ENCODE measurements at places on chromosomes 1 and 21. TPM values are rescaled to one million over a fixed set of nuclear protein-coding genes. Genes with fewer than 3 reads are reported as not detected.

Gene FCRL2
- total RNA-seq: not detected

Gene S100A14
- not detected for total RNA-seq

Gene CELSR2
- total RNA-seq: 3.6 TPM

Gene GPR3
- 0.36 TPM for total RNA-seq

DNA sequence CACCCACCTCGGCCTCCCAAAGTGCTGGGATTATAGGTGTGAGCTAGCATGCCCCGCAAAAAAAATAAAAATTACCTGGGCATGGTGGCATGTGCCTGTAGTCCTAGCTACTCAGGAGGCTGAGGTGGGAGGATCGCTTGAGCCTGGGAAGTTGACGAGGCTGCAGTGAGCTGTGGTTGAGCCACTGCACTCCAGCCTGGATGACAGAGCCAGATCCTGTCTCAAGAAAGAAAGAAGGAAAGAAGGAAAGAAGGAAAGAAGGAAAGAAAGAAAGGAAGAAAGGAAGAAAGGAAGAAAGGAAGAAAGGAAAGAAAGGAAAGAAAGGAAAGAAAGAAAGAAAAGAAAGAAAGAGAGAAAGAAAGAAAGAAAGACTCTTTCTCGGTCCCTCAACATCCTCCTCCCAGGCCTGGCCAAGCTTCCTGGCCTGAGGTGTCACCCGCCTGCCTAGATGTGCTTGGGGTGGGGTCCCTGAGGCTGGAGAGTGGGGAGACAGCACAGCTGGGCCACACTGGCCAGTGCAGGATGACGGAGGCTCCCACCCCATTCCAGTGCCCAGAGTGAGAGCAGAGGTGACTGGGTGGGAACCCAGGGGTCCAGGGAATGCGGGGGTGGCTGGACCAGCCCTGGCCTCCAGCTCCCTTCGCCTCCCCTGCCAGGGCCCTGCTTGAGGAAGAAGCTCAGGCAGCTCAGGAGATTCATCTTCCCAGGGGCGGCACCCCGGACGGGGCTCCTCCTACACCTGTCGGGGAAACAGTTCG lies 10.2 kb upstream of the GNB1 start:
- no peak overlapping the region for H3K4me3 ChIP-seq
- H3K36me3 ChIP-seq: no peaks in the 10 kb centered on the region
- H3K27ac ChIP-seq: no peak overlapping the region
- no peaks in the 10 kb centered on the region for H3K4me1 ChIP-seq

- DNase-seq: no peak
- H3K4me1 ChIP-seq: no peaks in the 10 kb centered on the region
- no peak overlapping the region for H3K4me3 ChIP-seq
- no peaks in the 10 kb centered on the region for H3K36me3 ChIP-seq
- no peak overlapping the region for H3K27ac ChIP-seq
- H3K27me3 ChIP-seq: no peaks in the 10 kb centered on the region
Observed at GRCh38 chr1:203361945-203362719, 11.2 kb upstream of the FMOD start.

- no peaks in the 10 kb centered on the region for H3K36me3 ChIP-seq
- H3K4me3 ChIP-seq: no peak overlapping the region
- no peaks in the 10 kb centered on the region for H3K4me1 ChIP-seq
- H3K27ac ChIP-seq: no peak overlapping the region
Observed at GRCh38 chr1:37255136-37255795, 219.1 kb upstream of the ZC3H12A start.

DNA sequence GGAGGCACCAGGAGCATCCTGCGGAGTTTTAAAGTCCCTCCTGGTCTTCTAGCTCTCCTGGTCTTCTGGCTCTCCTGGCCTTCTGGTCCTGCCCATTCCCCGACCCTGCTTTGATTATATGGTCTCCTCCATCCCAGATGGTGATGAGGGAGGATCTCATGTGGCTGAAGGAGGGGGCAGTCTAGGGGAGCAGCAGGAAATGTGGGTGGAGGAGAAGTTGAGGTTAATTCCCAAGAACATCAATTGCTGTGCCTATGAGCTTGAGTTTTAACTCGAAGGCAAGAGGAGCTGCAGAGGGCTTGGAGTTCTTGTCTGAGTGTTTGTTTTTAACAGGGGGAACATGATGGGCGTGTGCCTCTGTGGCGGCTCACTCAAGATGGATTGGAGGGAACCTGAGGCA lies 408.8 kb downstream of the MATN1 start:
- no peak overlapping the region for H3K4me3 ChIP-seq
- no peaks in the 10 kb centered on the region for H3K4me1 ChIP-seq
- H3K36me3 ChIP-seq: no peaks in the 10 kb centered on the region
- no peaks in the 10 kb centered on the region for H3K27me3 ChIP-seq
- DNase-seq: no peak

- H3K36me3 ChIP-seq: no peaks in the 10 kb centered on the region
- DNase-seq: no peak
- H3K27me3 ChIP-seq: no peaks in the 10 kb centered on the region
- H3K4me3 ChIP-seq: no peak overlapping the region
- no peaks in the 10 kb centered on the region for H3K4me1 ChIP-seq
- H3K27ac ChIP-seq: no peak overlapping the region
Observed at GRCh38 chr1:176512966-176513365, 50.0 kb downstream of the PAPPA2 start.

- H3K36me3 ChIP-seq: no peaks in the 10 kb centered on the region
- no peak overlapping the region for H3K4me3 ChIP-seq
- H3K27me3 ChIP-seq: no peaks in the 10 kb centered on the region
- DNase-seq: peak; percentile 70
- no peak overlapping the region for H3K27ac ChIP-seq
Observed at GRCh38 chr1:160681066-160681890, 30.3 kb downstream of the CD48 start.

- peak overlapping the region; percentile 99 for H3K27ac ChIP-seq
- no peaks in the 10 kb centered on the region for H3K27me3 ChIP-seq
- H3K36me3 ChIP-seq: peaks cover 74% of the 10 kb centered on the region
Observed at GRCh38 chr1:33331444-33332356, 10.8 kb upstream of the A3GALT2 start.

GRCh38 chr1:222634180-222635013 lies 16.5 kb downstream of the MIA3 start:
- no peaks in the 10 kb centered on the region for H3K27me3 ChIP-seq
- no peaks in the 10 kb centered on the region for H3K4me1 ChIP-seq
- no peak overlapping the region for H3K4me3 ChIP-seq
- DNase-seq: peak; percentile 74
- peak overlapping the region; percentile 2 for H3K27ac ChIP-seq

GRCh38 chr1:212650228-212650627 lies 41.7 kb downstream of the ATF3 start:
- DNase-seq: no peak
- H3K4me3 ChIP-seq: no peak overlapping the region
- H3K27ac ChIP-seq: no peak overlapping the region

DNA sequence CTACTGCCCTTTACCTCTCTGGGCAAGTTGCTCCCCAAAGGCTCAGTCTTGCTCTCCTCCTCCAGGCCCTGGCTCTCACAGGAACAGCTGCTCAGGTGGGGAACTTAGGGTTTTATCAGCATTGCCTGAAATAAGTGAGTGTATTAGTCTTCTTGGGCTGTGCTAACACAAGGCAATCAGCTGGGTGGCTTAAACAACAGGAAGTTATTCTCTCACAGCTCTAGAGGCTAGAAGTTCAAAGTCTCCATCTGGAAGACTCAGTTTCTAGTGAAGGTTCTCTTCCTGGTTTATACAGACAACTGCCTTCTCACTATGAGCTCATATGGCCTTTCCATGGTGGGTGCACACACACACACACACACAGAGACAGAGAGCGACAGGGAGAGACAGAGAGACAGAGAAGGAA lies 2.8 kb upstream of the CD1C start:
- no peaks in the 10 kb centered on the region for H3K36me3 ChIP-seq
- DNase-seq: no peak
- no peak overlapping the region for H3K27ac ChIP-seq
- no peaks in the 10 kb centered on the region for H3K27me3 ChIP-seq
- H3K4me3 ChIP-seq: no peak overlapping the region

DNA sequence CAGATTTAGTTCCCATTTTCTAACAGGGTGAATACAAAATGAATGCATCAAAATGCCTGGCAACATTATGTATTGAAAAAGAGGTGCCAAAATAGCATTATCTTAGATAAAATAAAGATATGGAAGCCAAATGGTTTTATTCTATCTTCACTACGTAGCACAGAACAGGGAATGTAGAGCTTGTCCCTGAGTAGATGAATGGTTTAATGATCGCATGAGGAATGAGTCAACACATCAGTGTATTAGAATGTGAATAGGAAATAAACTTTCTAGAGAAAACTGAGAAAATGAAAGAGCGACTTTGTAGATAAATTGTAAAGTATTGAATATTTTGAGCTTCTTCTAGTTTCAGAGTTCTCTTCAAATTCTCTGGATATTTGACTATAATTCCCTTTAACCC lies 74.3 kb downstream of the BRINP3 start:
- H3K27me3 ChIP-seq: no peaks in the 10 kb centered on the region
- H3K4me3 ChIP-seq: no peak overlapping the region
- no peak overlapping the region for H3K27ac ChIP-seq

GRCh38 chr1:221397606-221398005 lies 344.3 kb downstream of the DUSP10 start:
- no peak overlapping the region for H3K4me3 ChIP-seq
- H3K27ac ChIP-seq: no peak overlapping the region
- H3K4me1 ChIP-seq: no peaks in the 10 kb centered on the region
- H3K27me3 ChIP-seq: no peaks in the 10 kb centered on the region
- no peak for DNase-seq
- H3K36me3 ChIP-seq: no peaks in the 10 kb centered on the region
